ENCODE measurements at places on chromosomes 6 and 20.
A peak's percentile ranks its signal among the peaks of the same experiment; 100 is the strongest.

DNA sequence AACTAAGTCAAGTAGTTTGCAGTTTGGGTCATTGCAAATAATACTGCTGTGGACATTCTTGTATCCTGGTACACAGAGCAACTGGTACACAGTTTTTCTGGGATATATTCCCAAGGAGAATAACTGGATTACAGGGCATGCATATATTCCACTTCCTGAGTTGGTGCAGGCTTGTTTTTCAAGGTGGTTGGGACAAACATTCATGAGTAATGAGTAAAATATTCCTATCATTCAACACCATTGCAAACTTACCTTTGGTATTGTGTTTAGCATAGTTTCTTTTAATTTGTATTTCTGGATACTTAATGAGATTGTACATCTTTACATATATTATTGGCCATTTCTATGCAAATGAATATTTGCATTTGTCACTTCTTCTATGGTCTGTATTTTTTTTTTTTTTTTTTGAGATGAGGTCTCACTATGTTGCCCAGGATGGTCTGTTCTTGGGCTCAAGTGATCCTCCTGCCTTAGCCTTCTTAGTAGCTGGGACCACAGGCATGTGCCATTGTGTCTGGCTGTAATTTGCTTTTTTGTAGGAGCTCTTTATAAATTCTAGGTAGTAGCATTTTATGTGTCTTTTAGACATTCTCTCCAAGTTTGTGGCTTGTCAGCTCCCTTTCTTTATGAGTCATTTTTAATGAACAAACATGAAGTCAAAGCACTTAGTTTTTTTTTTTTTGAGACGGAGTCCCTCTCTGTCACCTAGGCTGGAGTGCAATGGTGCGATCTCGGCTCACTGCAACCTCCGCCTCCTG, 158.7 kb downstream of the SOX4 start:
- DNase-seq: no peak

DNA sequence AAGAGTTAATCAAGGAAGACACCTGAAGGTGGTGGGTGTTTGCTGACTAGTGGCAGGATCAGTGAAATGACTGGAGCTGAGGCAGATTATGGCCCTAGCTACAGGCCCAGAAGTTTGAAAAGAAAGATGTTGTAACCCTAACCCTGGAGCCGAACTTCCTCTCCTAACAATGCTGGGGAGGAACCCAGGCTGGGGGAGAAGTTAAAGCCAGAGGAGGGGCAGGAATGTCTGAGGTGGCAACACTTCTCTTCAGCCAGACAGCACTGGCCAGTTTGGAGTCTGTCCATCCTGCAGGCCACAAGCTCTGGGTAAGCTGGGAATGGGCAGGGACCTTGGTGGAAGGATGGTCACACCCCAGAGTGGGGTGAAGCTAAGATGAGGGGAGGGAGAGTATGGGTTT, at the start of gene LST1:
Gene LST1, plus strand, starts transcription at position 270 of the 400 bp plus-strand sequence. CDS start 1,023 bp downstream, outside the sequence.
- DNase-seq: no peak

- DNase-seq: no peak
Measured at GRCh38 chr6:44102527-44102926, 24.7 kb downstream of the MRPL14 start.

DNA sequence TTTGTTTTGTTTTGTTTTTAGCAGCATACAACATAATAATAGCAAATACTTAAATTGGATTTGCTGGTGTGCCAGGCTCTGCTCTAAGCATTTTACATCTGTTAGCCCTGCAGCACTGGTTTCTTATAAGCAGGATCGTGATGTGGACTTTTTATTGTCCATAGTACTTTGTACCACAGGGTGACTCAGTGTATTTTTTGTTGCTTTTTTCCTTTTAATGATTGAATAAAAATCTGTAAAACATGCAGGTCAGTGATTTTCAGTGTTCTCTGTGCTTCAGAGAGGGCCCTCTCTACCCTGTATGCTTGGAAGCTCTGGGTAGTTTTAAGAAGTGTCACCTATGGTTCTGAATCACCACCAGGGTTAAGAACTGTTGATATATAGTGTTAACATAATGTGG, 4.0 kb downstream of the NT5DC1 start:
- no peak for DNase-seq

GRCh38 chr20:57792386-57793080, 82.7 kb upstream of the PMEPA1 start:
- DNase-seq: no peak

GRCh38 chr6:50829049-50829448, 10.4 kb downstream of the TFAP2B start:
- no peak for DNase-seq

GRCh38 chr6:33116417-33116816, 40.6 kb downstream of the HLA-DPB1 start:
- DNase-seq: no peak

DNA sequence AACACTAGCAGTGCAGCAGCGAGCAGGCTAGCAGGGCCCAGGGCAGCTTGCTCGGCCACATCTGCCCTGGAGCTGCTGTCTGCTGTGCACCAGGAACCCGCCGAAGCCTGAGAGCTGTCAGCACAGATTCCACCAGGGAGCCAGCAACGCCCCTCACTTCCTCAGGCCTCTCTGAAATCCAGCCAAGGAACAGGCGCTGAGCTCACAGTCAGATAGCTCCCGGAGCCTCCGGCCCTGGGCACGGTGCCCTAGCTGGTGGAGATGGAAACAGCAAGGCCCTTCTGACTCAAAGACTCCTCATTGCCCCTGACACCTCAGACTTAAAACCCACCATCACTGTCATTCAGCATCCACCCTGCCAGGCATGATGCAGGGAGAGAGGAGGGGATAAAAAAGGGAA, 839.4 kb downstream of the MAFB start:
- no peak for DNase-seq

GRCh38 chr6:305371-306206, 13.3 kb downstream of the DUSP22 start:
- no peak for DNase-seq

GRCh38 chr6:107543088-107543487, 53.2 kb downstream of the SOBP start:
- DNase-seq: no peak

GRCh38 chr6:127118298-127119101, at the start of gene RSPO3:
TSS of gene RSPO3 (plus strand) at chr6:127118671. CDS start at chr6:127119193, 522 bp downstream.
- DNase-seq: peak; percentile 44

DNA sequence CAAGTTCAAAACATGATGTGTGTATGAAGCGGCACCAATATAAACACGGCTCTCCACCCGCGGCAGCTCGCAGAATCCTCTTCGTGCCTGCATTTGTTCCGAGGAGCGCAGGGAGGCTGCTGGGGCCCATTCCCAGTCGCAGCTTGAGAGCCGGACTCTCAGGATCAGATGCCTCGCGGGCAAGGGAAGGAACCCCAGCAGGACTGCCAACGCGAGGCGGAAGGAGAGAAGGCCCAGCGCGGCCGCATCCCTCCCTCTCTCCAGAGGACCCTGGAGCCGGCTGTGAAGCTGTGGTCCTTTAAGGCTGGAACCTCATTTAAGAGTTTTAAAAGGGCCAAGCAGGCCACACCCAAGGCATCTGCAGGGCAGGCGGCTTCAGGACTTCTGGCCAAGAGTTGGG, 44.2 kb upstream of the ZBP1 start:
- DNase-seq: no peak

GRCh38 chr20:34941226-34941625, 14.4 kb downstream of the GSS start:
- DNase-seq: no peak

DNA sequence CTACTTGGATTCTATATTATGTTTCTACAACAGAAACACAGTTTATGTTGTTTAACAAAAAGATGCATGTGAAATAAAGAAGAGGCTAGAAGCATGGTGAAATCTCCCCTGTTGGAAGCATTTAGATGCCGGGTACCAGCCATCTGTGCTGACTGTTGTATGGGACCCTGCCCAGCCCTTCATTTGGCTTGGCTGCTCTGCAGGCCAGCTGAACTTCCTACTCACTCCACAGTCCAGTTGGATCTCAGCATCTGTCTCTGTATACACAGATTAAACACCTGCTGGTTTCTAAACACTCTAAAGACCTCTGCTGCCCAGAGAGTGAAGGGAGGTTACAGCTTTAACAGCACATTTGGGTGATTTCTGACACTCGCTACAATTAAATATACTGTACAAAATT, 228.3 kb downstream of the SLC35F1 start:
- DNase-seq: no peak

DNA sequence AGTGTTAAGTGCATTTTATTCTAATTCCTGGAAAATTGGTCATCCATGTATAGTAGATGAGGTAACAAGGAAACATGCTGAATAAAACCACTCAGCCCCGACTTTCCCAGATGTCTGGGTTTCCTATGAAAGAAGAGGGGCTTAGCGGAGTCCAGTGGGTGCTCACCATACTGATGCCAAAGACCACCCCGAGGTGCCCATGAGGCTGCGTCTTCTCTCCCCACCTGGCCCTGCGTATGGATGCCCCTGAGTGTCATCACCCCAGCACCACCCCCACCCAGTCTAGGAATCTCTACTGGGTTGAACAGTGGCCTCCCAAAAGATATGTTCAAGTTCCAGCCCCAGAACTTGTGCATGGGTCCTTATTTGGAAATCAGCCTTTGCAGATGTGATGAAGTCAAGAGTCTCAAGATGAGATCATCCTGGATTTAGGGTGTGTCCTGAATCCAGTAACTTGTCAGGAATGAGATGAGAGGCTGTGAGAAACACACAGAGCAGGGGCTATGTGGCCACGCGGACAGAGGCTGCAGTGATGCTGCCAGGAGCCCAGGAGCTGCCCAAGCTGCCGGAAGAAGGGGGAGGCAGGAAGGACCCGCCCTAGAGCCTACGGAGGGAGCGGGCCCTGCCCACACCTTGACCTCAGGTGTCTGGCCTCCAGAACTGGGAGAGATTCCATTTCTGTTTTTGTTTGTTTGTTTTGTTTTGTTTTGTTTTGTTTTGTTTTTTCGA, 124.6 kb upstream of the CDH4 start:
- no peak for DNase-seq

DNA sequence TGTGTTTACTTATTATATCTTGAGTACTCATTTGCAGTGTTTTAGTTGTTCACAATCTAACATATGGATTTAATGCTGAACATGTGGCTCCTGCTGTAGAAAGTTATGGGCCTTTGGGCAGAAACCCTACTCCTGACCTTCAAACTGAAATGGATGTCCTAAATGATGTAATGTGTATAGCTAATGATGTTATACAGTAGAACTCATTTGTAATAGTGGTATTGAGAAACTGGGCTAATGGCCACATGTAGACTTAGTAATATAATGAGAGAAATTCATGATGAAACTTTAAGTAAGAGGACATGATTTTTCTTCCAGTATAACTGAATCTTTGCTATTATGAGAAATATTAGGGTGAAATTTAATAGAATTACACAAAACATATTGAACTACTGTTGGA, 121.3 kb upstream of the PTPRK start:
- DNase-seq: no peak

DNA sequence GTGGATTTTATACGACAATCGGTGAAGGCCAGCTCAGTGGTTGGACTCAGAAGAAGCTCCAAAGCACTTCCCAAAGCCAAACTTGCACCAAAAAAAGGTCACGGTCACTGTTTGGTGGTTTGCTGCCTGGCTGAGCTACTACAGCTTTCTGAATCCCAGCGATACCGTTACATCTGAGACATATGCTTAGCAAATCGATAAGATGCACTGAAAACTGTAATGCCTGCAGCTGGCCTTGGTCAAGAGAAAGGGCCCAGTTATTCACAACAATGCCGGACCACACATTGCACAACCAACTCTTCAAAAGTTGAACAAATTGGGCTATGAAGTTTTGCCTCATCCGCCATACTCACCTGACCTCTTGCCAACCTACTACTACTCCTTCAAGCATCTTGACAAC, 70.2 kb downstream of the FILIP1 start:
- DNase-seq: no peak

GRCh38 chr6:131231891-131232290, 96.6 kb downstream of the AKAP7 start:
- DNase-seq: no peak

DNA sequence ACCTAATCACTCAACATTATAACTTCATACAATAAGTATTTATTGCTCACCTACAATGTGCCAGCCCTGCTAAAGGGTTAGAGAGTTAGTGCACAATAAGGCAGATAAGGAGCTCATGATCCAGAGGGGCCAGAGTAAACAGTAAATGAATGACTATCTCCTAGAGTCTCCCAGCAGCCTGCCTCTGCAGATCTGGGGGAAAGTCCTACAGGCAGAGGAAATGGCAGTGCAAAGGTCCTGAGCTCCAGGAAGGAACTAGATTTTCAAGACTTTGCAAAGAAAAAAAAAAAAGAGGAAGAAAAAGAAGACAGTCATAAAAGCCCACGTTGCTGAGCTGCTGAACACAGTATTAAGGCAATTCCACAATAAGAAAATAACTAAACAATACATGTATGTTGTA, 160.1 kb downstream of the SIM1 start:
- no peak for DNase-seq

GRCh38 chr6:53426667-53427270, 78.0 kb upstream of the ELOVL5 start:
- no peak for DNase-seq

DNA sequence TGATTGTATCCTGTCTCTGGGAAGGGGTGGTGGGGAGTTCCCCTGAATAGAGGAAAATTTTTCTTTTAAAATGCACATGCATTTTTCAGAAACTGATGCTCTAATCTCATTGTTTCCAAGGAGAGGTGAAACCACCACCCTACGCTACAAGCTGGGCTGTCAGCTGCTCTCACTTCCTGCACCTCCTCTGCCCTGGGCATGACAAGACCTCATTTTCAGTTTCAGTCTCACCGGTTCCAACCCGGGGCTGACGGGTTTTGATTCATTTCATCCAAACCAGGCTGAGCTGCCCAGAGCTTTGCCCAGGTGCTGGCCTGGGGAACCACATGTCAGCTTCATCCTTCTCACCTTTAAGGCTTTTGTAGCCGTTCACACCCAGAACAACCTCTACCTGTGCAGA, 99.7 kb downstream of the EYA2 start:
- DNase-seq: no peak

DNA sequence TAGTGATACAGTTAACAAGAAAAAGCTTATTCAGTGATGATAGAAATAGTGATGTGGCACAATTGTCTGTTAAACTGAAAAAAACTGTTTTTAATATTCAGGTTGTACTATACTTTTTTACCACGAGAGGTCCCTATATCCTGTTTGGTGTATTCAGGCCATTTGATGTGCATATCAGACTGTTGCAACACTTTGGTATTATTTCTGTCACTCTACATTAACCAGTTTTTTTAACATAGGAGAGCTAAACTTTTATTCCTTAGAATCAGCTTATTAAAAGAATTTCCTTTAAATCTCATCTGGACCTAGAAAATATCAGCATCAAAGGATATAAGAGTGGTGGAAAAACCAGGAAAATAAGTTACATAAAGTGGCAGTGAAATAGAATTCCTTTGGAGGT, 36.8 kb downstream of the TSPYL4 start:
- no peak for DNase-seq

GRCh38 chr6:116556065-116556464, 2.5 kb downstream of the CALHM4 start:
- no peak for DNase-seq
